Activated T-cell treated with anti-CD3 and anti-CD28 coated beads, Interleukin-2, amount 50 U/mL, for 24 hours (primary cell): ENCODE measurements at places on chromosomes 5 and 9.
A peak's percentile ranks its signal among the peaks of the same experiment; 100 is the strongest.

GRCh38 chr9:133875131-133875530, 117.0 kb downstream of the VAV2 start:
- DNase-seq = no peak

DNA sequence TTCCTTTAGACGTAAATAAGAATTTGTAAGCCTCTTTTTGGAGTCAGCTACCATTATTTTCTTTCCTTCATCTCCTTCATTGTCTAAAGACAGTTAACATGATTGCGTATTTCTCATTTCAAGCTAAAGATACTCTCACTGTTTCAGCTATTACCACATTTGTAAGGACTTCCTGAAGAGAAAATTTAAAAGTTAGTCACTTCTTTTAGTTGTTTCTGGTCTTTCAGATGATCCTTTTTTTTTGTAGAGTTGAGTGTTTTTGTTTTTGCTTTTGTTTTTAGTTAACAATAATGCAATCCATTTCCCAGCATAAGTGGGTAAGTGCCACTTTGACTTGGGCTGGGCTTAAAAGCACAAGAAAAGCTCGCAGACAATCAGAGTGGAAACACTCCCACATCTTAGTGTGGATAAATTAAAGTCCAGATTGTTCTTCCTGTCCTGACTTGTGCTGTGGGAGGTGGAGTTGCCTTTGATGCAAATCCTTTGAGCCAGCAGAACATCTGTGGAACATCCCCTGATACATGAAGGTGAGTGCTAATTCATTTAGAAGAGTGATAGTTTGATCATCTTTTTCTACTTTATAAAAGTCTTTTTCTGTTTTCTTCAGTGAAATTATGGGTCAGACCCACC, 2.0 kb downstream of the IL31RA start:
- DNase-seq = no peak

DNA sequence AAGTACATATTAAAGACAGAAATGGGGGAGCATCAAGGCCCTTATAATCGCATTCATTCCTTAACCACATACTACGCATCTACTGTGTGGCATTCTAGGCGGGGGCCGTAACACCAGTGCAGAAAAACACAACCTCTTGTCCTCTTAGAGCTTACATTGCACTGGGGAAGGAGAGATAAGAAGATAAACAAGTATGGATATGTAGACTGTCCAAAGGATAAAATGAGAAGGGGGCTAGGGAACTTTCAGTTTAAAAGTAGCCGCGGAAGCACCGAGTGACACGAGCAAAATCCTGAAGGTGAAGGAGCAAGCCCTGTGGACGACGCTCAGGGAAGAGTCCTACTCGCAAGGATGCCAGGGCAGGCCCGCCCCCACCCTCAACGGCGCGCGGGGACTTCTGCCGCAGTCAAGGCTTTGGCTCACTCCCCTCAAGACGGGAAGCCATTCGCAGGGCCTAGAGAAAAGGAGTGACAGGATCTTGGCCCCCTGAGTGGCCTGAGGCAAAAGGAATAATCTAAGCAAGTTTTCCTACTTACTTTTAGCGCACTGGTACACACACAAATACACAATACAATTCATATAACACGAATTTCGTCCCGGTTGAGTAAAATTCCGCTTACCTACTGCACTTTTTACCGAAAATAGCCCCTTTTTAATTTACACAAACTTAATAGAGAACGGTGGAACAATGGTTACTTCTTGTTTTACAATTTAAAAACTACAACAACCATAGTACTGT, 1.3 kb upstream of the NIPBL start:
- DNase-seq = peak; percentile 62

GRCh38 chr9:974996-975739, 1.3 kb upstream of the DMRT3 start:
- DNase-seq = no peak

GRCh38 chr5:103724271-103724670, 161.7 kb upstream of the NUDT12 start:
- DNase-seq = no peak

DNA sequence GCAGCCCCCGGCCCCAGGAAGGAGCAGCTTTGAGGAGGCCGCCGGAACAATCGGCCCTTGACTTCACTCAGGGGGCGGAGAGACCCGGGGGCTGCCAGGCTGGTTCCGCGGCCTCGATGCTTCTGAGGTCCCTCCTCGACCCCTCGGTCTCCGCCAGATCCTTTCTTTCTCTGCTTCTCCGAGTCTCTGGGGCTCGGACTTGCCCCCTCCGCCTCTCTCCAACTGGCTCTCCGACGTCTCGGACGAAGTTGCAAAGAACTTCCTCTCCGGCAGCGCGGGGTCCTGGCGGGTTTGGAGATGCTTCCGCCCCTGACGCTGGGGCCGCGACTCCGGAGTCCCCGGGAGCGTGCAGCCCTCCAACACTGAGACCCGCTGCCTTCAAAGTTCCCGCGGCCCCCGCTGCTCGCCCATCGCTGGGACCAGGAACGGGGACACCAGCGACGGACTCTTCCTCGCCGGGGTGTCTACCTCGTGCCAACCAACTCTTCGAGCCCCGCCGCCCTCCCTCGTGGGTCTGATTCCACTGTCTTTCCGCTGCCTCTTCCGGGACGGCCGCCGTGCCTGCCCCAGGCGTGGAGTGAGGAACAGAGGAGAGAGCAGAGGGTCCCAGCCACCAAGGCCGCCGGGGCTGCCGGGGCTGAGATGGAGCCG, 7.0 kb downstream of the PAX5 start:
- DNase-seq = no peak

DNA sequence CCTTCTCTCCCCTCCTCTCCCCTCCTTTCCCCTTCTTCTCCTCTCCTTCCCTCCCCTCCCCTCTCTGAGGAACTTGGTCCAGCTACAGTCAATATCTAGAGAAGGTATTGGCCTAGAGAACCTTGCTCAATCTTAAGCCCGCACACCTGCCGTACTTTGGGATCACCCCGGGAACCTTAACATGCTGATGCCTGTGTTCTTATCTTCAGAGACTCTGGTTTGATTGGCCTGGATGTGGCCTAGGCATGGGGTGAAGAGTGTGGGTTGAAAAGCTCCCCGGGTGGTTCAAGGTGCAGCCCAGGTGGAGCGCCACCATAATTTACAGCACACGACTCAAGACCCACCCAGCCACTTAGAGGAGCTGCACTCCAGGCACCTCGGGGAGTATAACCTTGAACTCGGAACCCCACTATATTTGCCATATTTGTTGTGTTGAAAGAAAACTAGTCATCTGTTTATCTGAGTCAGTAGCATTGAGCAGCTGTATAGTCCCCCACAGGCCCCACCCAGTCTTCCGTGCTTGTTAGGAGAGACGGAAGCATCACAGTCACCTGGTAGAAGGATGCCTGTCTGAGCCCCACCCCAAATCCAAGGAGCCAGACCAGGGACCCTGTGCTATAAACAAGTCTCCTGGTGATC, 14.4 kb upstream of the PHF19 start:
- DNase-seq = peak; percentile 72

DNA sequence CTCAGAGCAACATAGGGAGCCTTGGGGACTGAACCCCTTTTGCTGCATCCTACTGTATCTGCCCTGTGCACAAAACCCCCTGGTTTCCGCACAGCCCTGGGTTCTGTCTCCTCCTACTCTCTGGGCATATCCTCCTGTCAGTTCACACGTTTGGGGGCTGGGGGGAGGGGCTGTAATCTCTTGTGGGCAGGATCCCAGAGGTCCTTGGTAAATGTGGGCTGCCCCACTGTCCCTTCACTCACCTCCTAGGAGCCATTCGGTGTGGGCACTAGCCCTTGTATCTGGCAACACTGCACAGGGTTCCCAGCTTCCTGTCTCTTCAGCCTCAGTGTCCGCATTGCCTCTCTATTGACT, 271.8 kb upstream of the DMAC1 start:
- DNase-seq = no peak

DNA sequence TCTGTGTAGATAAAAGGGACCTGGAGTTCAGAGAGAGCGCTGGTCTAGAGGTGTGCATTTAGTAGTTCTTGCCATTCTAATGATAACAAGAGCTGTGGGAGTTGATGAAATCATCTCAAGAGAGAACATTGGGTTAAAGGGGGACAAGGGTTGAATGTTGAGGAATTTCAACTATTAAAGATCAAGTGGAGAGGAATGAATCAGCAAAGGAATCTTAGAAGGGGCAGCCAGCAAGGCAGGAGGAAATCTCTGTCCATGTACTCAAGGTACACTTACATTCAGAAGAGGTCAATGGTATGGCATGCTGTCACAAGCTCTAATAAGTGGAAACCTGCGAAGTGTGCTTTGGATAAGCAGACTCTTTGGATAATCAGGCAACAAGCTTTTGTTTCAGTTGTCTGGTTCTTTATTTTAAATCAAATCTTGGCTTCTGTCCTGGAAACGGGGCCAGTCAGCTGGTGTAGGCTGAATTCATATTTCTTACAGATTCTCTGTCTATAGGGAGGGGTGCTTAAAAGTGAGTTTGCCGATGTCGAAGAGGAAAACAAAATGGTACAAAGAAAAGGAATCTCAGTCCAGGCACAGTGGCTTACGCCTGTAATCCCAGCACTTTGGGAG, 320.5 kb upstream of the CD180 start:
- DNase-seq = no peak
